Activated T-helper 9 cell treated with anti-CD3 and anti-CD28 coated beads, Interleukin-2, amount 50 U/mL, for 16 hours (primary cell): ENCODE measurements at places on chromosomes 5 and 9.

DNA sequence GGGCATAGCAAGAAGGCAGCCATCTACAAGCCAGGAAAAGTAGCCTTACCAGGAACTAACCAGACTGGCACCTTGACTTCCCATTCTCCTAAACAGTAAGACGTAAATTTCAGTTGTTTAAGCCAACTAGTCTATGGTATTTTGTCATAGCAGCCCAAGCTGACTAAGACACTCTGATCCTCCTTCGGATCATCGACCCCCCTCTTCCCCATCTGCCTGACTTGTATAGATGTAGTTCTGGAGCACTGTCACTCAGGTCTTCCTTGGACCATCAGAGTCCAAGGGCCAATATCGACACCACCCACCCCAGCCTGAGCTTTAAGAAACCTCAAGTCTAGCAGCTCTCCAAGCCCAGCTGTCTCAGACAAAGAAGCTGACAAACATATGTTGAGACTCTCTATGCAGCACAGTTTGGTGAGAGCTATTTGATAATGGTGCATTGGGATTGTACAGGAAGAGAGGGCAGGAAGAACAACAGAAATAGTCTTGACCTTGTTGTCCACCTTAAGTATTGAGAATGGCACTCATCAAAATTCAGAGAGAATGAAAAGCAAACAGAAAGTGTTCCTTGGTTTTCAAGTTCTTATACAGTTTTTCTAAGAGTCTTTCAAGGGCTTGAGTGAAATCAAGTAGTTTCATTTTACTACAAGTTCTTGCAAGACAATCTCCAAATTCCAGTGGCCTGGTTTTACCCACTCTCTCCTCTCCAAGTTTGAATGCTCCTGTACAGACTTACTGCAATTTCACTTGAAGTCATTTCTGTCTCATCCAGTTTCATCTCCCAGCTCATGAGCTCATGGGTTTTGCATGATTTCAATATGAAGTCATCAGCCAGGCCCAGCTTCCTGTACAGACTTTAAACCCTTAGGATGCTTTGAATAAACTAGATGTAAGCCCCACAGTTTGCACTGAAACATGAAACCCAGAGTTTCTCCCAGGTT is 122.3 kb upstream of the RAI14 start:
- DNase-seq, result no peak

GRCh38 chr9:14533867-14534640 is 159.2 kb downstream of the ZDHHC21 start:
- no peak for DNase-seq

DNA sequence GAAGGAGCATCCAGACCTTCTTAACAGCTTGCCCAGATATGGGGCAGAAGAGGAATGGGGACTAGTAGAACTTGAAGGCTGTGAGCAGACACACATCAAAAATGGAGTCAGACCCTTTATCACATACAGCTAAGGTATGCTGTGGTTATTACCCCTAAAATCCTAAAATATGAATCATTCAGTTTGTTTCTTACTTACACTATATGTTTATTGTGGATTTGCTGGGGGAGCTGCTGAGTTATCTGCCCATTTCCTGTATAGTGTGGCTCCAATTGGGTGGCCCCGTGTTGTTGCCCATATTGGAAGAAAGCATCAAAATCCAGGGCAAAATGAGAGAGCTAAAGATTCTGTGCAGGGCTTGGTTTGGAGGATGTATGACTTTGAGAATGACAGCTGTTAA is 56.9 kb downstream of the AP3S1 start:
- DNase-seq, result no peak

GRCh38 chr5:124590686-124591085 is 155.8 kb downstream of the ZNF608 start:
- DNase-seq, result no peak

GRCh38 chr5:174505621-174506020 is 218.8 kb upstream of the MSX2 start:
- DNase-seq, result no peak

DNA sequence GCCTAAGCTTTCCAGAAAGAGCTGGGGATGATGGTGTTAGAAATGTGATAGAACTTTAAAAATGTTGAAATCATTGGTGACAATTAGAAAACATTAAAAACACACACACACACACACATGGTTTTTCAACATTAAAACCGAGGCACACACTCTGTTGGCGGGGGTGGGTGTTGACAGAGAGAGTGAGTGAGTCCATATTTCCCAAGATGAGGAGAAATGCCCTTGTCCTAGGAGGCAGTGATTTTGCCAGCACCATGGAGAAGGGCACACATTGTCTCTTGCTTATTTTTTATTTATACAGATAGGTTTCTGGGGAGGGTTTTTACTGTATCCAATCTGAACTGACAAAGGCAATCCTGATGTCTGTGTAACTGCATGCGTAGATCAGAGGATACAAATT is 152.5 kb downstream of the INSYN2B start:
- DNase-seq, result no peak

GRCh38 chr9:86674487-86674886 is 272.8 kb downstream of the GAS1 start:
- DNase-seq, result no peak

GRCh38 chr5:64164166-64164565 is 1.5 kb upstream of the RNF180 start:
- DNase-seq, result no peak

GRCh38 chr9:34559624-34560455 is 29.7 kb downstream of the CNTFR start:
- DNase-seq, result no peak

DNA sequence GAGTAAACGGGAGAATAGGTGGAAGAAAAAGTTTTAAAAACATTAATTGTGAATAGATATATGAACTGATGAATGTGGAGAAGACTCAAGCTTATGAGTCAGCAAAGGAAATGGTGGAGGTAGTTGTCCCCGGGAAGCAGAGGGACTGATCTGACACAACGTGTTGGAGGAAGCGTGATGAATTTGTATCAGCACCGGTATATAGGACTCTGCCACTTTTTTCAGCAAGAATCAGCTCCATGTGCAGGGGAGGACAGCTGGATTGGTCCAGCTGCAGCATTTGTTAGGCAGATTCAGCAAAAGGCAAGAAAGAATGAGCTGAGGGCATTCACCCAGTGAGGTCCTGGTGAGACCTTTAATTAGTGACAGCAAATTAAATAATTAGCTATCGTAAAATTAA is 276.0 kb downstream of the TENT4A start:
- DNase-seq, result no peak

DNA sequence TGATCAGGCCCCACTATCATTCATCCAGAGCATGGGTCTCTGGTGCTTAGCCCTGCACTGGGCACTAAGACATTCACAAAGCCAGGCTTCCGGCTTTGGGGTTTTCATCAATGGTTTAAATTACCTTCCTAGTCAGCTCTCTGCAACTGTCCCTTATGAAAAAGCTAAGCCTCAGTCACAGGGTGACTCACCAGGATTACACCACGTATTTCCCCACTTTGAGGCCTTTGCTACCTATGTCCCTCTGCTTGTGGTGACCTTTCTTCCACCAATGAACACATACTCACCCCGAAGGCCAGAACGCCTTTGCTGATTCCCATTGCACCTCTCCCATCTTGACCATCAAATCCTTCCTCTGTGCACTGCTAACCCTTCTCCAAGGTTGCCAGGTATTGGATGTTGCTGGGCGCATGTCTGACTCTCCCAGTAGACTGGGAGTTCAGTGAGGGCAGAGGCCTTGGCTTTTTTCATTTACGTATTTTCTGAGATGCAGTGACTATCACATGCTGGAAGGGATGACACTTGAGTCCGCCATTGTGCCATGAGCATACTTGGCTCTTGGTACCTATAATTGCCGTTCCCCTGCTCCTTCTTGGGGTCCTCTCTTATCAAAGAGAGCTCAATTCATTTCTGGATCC is 58.7 kb upstream of the TNFSF8 start:
- no peak for DNase-seq

GRCh38 chr9:136358888-136359287 is 4.7 kb downstream of the DNLZ start:
- no peak for DNase-seq

DNA sequence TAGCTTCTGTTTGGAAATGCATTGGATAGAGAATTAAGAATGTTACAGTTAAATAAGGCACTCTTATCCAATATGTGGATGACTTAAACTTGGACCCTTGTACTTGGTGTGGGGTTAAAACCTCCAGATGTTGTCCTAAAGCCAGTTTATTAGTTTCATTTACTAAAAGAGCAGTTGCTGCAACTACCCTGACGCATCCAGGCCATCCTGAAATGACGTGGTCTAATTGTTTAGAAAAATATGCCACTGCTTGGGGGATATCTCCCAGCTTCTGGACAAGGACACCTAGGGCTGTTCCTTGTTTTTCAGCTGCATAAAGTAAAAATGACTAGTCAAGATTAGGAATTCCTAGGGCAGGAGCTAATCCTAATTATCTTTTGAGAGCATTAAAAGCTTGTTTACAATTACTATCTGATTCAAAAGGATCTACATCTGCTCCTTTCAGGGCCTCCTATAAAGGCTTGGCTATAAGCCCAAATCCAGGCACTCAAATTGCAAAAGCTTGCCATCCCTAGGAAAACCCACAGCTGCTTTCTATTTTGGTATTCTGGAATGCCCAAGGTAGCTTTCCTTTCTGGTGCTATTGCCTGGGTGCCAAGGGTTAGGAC is 45.7 kb upstream of the SLCO4C1 start:
- DNase-seq, result no peak

- DNase-seq, result no peak
These were observed 111.2 kb upstream of the IER5L start for GRCh38 chr9:129289131-129289731.

GRCh38 chr9:76114144-76114543 is 223.7 kb downstream of the PCSK5 start:
- DNase-seq, result no peak

- DNase-seq, result no peak
These were observed 116.3 kb upstream of the SLC25A48 start for GRCh38 chr5:135718151-135718550.
